ENCODE measurements at places on chromosomes 2 and 18.

- no peak for DNase-seq
Observed at GRCh38 chr2:20281876-20282275, 56.9 kb upstream of the SDC1 start.

DNA sequence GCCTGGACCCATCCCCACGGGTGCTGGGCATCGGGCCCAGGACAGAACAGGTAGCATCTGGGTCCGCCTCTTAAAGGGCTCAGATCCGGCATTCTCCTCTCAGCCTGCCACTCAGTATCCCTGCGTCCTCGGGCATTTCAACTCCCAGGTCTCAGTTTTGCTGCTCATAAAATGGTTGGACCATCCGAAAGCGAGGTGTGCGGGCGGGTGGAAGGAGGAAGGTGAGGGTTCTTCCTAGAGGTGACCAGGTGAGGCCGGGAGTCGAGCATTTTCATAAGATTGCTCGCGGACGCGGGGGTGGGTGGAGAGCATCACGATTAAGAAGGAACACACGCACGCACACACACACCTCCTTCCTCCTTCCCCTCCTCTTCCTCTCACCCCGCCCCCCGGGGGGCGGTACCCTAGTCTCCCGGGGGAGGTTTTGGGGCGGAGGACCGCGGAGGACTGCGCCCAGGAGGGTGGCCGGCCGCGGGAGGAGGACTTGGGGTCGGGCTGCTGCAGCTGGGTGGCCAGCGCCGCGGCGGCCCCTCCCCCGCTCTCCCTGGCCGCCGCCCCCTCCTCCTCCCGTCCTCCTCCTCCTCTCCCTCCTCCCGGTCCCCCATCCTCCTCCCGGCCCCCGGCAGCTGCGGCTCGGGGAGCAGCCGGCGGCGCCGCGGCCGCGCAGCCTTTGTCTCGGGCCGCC, 97.9 kb upstream of the GPR45 start:
- no peak for DNase-seq

DNA sequence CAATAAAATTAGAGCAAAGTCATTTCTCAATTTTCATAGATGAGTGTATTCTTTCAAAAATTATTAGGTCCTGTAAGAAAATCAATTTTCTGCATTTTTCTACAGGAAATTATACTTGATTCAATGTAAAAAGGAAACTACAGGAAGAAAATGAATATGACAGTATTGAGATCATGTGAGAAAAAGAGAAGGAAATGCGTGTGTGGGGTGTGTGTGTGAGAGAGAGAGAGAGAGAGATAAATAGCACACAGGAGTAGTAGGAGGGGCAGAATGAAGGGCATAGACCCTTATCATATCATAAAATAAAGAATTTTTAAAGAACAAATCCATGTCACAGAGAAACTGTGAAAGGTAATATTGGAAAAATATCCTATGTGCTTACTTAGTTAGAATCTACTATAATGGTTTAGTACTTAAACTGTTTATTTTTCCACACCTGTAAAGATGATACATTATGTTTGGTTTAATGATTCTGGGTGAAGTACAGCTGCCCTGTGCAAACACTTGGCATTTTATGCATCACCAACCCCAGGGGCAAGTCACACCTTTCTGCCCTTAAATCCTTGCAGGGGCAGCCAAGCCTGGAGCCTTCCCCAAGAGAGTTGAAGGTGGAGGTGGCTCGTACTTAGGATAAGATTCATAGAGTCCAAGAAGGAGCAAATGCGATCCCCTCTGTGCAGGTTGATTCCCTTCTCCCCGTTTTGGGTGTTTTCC, 276.4 kb downstream of the TGIF1 start:
- no peak for DNase-seq

DNA sequence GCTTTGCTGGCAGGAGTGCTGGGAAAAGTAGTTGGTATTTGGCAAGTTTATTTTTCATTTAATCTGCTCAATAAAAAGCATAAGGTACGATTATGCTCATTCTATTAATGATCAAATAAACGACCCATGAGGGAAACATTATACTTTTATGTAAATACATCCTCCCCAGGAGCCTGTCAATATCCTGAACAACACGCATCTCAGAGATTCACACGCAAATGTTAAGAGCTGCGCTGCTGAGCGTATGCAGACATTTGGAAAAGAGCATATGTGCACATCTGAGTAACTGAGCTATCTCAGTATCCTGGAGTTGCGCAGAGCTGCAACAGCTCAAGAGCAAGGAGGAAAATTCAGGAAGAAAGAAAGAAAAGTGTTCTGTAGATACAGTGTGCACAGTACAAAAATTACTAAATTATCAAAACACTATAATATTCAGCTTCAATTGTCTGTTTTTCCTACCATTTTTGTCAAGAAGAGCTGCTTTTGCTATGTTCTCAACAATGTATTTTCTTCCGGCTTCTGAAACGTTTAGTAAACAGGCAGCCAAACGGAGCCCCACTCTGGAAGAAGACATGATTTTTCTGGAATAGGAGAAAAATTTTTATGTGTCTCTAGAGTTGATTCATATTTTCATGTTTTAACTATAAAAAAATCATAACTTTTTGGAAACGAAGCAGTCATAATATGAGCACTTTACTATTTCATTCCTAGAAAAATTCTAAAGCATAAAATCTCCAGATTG, 2.4 kb downstream of the FTCDNL1 start:
- DNase-seq = no peak

- no peak for DNase-seq
Observed at GRCh38 chr2:46878240-46878877, 37.2 kb downstream of the MCFD2 start.

- no peak for DNase-seq
Observed at GRCh38 chr2:207767461-207768167, 2.1 kb downstream of the FZD5 start.

GRCh38 chr2:140786585-140786984, 1344.2 kb downstream of the LRP1B start:
- no peak for DNase-seq

DNA sequence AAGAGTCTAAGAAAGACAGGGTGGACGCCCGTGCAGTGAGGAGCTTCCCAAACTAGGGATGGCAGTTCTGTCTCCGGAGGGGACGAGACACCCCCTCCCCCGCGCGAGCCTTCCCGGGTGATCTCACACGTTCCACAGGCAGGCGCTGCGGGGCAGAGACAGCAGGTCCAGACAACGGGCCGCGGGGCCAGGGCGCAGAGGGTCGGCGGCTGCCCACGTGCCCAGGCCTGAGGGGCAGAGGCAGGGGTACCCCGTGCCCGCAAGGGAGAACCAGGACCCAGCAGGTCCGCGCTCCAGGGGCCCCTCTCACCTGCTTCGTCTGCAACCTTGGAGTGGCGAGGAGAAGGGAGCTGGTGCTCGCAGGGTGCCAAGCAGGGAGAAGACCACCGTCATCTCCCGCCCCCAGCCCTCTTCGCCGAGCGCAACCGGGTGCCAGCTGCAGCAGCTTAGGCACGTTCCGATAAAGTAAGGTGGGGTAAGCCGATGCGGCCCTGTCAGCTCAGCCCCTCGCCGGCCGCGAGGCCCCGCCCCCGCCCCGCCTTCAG, at the start of gene GPR155:
TSS of gene GPR155 (minus strand) at position 467 of the 545 bp plus-strand sequence. CDS start 5,073 bp downstream, outside the sequence.
- DNase-seq = peak; percentile 45

GRCh38 chr2:66587216-66587615, 152.3 kb downstream of the MEIS1 start:
- no peak for DNase-seq

DNA sequence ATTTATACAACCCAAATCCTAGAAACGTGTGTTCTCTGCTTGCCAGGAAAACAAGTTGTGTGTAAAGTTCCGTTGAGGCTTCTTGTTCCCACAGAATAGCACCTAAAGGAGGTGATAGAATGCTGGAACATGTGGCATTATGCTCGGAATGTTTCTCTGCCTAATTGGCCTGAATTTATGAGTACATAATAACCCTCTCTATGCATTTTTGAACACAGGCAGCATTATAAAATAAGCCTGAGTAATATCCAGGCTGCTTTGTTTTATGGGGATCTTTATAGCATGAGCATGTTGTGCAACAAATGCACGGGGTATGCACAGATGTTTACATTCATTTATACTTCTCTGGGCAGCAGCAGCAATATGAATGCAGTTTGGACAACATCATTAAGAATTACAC, 385.7 kb downstream of the MBD2 start:
- DNase-seq = no peak

GRCh38 chr2:150486539-150487484, 655 bp downstream of the RND3 start:
- no peak for DNase-seq

DNA sequence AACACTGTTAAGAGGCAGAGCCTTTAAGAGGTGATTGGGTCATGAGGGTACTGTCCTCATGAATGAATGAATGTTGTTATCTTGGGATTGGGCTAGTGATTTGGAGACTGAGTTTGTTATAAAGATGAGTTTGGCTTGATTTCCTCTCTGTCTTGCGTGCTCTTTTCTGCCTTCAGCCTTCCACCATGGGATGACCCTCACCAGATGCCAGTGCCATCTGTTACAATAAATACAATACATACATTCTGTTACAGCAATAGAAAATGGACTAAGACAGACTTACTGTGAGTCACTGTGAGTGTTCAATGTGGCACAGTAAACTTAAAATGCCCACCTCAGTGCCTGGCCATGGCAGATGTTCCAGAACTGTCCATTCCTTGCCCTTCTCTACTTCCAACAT, 95.0 kb upstream of the ZFP36L2 start:
- DNase-seq = no peak

- DNase-seq = peak; percentile 41
Observed at GRCh38 chr2:174777347-174778084, 13.2 kb upstream of the CHRNA1 start.

- peak; percentile 14 for DNase-seq
Observed at GRCh38 chr18:67862069-67862468, 345.5 kb upstream of the DSEL start.

DNA sequence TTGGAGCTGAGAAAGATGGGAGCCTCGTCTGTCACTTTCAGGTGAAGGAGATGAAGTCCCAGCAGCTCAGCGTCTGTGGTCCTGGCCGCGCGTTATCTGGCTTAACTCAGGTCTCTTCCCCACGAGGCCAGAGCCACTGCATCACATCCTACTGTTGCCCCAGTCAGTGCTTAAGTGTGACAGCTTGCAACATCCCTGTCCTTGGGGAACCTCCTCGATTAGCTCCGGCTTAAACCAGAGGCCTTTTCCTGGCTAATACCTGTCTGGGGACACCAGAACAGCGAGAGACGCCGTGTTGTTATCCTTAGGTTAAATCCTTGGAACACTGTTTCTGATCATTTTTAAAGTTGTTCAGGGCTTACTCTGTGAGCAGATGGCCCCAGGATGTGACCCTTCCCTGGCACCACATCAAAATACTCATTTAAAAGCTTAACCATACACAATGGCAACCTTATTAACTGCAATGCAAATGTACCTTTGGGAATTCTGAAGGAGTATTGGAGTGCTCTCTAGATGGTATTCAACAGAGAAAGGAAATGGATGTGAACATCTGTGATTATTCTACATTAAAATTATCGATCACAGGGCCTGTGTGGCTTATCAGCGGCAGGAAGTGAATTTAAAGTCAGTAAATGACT, 61.2 kb upstream of the SPP2 start:
- no peak for DNase-seq

GRCh38 chr18:23229472-23229871, 94.2 kb downstream of the CABLES1 start:
- peak; percentile 39 for DNase-seq

GRCh38 chr18:62610701-62611411, 88.0 kb downstream of the ZCCHC2 start:
- DNase-seq = no peak
